ENCODE measurements at places on chromosomes 13 and 19.

- no peak for DNase-seq
Measured at GRCh38 chr19:47582320-47582909, 9.5 kb upstream of the ZNF541 start.

GRCh38 chr13:45833663-45834375 lies 17.7 kb downstream of the SIAH3 start:
- DNase-seq = no peak

DNA sequence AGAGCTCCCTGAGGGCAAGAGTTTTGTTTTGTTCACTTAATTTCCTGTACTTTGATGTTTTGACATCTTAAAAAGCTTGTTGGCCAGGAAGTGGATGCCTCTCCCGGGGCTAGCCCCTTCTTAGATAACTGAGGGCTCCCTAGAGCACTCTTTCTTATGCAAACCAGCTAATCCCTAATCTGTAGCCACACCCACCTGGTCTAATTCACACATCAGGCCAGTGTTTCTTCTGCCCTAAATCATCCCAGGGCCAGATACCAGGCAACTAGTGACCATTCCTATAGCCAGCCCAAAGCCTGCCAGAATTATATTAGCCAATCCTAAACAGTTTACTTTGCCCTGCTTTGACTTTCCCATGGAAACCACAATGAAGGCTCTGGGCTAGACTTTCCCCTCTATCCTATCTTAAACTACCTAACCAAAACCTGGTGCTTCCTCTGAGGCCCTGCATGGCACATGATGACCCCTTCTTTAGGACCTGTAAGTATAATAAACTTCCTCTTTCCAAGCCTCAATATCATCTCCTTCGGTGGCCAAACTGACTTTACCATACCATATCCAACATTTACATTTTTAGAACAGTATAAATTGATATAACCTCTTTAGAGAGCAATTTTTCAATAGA lies 24.8 kb downstream of the WBP4 start:
- DNase-seq = no peak

DNA sequence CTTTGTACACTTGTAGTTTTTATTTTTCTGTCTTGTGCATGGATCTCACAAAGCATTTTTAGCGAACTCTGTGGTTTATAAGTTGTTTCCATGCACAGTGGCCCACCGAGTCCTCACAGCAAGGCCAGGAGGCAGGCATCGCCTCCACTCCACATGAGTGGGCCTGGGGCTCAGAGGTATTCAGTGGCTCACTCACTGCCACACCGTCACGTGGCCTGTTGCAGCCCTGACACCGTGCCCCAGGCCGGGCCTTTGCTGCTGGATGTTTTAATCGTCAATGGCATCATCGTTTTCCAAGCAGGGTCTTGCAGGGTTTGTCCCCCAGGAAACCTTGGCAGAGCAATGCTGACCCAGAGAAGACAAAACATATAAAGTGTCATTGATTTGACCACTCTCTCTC lies 59.8 kb downstream of the SPACA7 start:
- no peak for DNase-seq

DNA sequence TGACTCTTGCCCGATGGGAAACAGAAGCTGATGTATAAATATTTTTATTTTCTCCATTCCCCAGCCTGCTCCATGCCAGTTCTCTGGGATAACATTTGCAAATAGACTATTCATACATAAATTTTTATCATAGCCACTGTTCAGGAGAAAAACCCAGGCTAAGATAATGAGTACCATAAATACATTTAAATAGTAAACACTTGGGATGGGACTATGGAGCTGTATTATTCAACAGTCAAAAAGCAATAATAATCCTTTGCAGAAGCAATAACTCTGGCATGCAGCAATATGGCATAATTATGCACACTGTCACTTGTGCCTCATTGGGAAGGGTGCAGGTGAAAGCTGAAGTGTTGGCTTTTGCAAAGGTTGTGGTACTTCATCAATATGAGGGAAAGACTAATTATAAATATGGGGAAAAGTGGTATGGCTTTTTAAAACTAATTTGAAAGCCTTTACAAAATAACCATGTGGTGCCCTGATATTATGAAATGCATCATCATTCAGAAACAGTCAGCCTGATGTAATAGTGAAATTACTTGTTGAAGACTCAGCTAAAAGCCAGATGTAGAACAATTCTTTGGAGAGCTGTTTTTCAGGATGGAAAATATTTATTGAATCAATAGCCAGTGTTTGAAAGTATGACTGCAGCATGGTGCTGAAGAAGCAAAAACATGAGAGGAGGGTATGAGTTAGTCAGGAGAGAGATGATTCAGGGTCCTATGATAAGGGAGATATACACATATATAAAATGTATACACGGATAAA lies 2476.7 kb downstream of the PCDH9 start:
- DNase-seq = no peak

DNA sequence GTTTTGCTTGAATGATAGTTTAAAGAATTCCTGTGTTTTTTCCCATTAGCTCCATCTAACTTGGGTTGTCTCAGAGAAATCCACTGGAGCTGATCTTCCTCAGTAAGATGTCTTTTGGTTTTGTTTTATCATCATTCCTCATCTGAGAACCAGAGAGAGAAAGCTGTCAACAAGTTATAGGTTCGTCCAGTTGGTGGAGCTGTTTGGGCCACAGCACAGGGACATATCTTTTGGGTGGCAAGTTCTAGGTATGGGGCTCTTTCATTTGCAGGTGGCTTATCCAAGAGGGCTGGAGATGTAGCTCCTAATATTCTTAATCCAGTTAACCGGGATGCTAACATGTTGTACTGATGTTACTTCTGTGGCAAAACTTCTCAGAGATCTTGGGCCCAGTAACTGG lies 174.2 kb downstream of the KCNRG start:
- DNase-seq = no peak

DNA sequence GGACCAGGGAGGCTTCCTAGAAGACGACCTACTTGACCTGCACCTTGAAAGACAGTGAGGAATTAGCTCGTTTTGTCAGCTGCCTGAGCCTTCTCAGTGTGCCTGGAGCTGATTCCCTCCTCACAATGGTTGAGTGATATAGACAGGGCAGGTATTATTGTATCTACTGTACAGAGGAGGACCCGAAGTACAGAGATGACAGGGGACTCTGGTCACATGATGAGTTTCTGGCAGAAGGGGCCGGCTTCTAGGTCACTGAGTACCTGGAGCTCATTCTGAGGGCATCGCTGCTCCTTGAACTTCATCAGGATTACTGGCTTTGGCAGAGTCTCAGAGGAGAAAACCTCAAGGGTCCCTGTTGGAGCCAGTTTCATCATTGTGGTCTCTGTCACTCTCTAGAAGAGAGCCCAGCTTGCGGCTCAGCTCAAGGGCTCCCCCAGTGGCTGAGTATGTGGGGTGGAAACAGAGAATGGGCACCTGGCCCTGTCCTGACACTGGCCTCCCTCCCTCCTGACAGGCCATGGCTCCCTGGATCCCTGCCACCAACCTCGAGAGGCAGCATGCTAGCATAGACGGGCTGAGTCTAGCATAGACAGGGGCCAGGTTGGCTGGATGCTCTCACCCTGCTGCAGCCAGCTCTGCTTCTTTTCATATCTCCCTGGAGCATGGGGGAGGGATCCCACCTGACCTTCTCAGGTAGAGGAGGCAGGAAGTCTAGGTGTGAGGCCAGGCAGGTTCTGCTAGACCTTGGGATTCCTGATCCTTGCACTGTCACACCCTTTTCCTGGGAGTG lies 38.7 kb downstream of the NFIX start:
- DNase-seq = peak; percentile 48

DNA sequence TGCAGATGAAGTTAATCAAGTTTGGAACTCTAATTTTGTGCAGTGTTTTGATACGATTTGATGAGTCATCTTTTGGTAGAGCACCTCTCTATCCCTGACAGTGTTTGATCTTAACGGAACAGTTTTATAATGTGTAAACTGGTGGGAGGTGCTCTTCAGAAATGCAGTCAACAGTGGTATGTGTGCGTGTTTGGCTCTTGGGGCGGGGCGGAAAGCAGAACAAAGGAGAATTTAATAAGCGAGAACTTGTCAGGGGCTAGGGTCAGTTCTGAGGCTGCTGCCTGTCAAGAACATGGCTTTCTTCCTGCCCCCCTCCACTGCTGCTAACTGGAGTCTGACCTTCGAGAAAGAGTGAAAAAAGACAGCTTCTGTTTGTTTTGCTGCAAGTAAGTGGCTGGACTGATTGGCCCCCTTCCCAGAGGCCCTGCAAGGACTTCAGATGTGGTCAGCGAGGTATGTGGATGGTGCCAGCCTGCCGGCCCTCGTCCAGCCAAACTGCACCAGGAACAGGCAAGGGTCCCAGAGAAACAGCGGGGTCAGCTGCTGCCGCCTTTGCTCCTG lies 40.8 kb downstream of the BBC3 start:
- DNase-seq = peak; percentile 5

- DNase-seq = no peak
Measured at GRCh38 chr19:47026156-47026555, 6.5 kb downstream of the NPAS1 start.

GRCh38 chr13:20049558-20050473 lies 91.3 kb downstream of the ZMYM2 start:
- no peak for DNase-seq

DNA sequence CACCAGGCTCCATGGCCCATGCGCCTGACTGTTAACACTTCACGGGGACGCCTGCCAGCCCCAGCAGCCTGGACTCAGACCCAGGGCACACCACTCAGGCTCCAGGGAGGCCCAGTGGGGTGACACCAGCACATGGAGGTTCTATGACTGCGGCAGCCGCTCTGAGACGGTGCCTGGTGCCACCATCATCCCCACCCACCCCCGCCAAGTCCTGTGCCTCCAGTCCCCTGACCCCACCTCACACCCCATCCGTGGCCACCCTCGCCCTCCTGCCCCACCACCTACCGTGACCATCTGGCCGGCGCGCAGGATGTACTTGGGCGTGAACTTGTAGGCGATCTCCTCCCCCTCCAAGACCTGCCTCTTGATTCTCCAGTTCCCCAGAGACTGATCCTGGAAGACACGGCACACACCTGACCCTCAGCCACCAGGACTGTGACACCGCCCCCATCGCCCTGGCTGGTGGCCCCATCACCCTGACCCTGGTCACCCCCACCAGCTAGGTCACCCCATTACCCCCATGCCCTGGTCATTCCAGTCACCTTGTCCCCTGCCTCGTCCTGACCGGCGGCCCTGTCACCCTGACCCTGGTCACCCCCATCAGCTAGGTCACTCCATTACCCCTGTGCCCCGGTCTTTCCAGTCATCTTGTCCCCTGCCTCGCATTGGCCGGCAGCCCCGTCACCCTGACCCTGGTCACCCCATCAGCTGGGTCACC lies 4.9 kb upstream of the TIMM13 start:
- DNase-seq = no peak

DNA sequence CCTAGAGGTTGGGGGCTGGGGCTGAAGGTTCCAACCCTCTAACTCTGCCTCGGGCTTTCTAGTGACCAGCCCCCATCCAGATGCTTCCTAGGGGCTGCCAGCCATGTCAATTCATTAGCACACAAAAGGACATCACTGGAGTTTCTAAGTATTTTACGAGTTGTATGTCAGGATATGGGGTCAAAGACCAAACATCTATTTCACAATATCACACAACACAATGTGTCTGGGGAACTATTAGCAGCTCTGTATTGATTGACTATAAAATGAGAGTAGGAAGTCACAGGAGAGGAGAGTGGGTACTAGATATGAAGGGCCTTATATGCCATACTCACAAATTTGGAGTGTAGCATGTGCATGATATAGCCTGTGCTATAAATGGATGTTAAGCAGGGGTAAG lies 42.1 kb downstream of the LPAR6 start:
- no peak for DNase-seq

DNA sequence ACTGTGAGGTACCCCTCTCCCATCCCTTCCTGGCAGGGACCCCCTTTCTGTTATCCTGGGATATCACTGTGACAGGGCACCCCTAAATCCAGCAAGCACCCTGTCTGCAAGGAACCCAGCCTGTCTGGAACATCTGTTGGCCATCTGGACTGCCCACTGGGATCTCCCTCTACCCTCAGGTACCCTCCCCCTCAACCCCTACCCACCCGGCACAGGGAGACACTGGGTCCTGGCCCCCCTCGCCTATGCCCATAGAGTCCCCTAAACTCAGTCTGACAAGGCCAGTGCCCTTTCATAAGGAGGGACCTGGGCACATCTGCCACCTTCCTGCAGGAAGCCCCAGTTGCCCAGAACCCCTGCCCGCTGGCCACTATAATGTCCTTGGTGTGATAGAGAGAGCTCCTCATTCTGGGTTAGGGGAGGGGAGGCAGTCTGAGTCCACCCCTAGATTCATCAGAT lies 2.8 kb upstream of the SLC27A5 start:
- DNase-seq = no peak

DNA sequence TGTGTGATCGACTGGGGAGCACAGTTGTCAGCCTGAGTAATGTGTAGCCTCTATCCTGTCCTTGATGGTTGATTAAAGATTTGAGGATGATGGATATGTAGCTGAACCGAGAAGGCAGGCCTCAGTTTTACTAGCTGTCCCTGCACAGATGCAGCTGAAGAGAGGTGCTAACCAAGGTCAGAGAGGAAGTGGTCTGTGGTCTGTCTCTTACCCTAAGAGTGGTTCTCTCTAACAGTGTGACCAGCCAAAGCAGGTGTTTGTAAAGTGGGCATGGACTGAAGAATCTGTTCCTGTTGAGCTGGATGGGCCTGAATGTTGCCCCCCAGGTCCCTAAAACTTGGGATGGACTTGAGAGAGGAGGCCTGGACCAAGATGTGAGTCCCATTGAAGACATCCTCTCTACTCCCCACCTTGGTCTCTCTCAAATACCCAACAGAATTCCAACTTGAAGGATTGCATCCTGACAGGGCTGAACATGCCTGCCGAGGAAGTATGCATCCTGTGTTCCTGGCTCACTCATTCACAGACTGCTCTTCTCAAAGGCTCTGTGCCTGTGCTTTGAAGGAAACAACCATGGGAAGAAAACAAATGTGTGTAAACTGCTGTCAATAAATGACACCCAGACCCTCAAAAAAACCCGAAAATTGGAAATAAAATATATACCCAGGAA lies 223.8 kb downstream of the MAB21L1 start:
- DNase-seq = no peak

- DNase-seq = no peak
Measured at GRCh38 chr19:41225238-41226052, 6.4 kb downstream of the AXL start.

GRCh38 chr13:99342723-99343315 lies 35.6 kb upstream of the GPR183 start:
- no peak for DNase-seq

DNA sequence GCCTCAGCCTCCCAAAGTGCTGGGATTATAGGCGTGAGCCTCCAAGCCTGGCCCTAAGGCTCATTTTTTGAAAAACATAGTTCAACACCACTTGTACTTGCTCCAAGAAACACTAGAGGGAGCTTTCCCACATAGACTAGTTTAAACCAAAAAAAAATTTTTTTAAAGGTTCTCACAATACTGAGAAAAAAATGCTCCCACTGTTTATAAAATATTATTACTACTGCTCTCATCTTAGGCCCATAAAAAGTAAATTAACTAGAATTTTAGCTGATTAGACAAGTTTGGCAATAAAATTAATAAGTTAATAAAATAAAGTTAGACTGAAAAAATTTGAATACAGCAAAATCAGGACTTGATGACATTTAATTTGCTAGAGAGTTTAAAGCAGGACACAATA lies 109.5 kb downstream of the TBC1D4 start:
- no peak for DNase-seq
